Camera-type eye (tissue), 1 donor: ENCODE measurements at places on chromosomes 2 and 18. TPM values are rescaled to one million over a fixed set of nuclear protein-coding genes. Genes with fewer than 3 reads are reported as not detected.

Gene CCDC141
- total RNA-seq, result 19.2 TPM

Gene SLC19A3
- total RNA-seq, result 3.1 TPM

Gene ITGB1BP1
- total RNA-seq, result 55.0 TPM

Gene CENPO
- 10.9 TPM for total RNA-seq

Gene SGO2
- total RNA-seq, result 6.8 TPM

Gene VIT
- 38.7 TPM for total RNA-seq

Gene MFSD2B
- 0.60 TPM for total RNA-seq

Gene HS1BP3
- 19.2 TPM for total RNA-seq

Gene CDH2
- total RNA-seq, result 225 TPM

Gene KYNU
- 3.5 TPM for total RNA-seq
